Activated naive CD8-positive, alpha-beta T cell treated with anti-CD3 and anti-CD28 coated beads, Interleukin-2, amount 50 U/mL, for 16 hours (primary cell): ENCODE measurements at places on chromosomes 1 and 21.

- no peak for DNase-seq
Observed at GRCh38 chr1:4393191-4393590, 261.2 kb upstream of the AJAP1 start.

GRCh38 chr1:111275780-111276433, 14.7 kb upstream of the CHIA start:
- no peak for DNase-seq

DNA sequence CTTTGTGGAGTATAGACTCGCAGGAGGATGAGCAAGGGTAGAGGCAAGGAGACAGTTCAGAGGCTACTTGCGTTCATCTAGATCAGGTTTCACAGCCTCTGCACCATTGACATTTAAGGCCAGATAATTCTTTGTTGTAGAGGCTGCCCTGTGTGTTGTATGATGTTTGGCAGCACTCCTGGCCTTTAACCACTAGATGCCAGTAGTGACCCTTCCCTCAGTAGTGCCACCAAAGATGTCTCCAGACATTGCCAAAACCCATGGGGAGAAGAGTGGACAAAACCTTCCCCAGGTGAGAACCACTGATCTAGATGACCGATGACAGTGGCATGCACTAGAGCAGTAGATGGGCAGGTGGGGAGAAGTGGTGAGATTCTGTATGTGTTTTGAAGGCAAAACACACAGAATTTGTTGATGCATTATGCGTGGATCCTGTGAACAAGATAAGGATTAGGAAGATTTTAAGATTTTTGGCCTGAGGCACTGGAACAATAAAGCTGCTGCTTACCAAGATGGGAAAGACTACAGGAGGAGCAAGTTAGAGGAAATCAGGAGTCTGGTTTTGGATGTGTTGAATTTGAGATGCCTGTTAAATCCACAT, 9.9 kb upstream of the COG2 start:
- DNase-seq: no peak

DNA sequence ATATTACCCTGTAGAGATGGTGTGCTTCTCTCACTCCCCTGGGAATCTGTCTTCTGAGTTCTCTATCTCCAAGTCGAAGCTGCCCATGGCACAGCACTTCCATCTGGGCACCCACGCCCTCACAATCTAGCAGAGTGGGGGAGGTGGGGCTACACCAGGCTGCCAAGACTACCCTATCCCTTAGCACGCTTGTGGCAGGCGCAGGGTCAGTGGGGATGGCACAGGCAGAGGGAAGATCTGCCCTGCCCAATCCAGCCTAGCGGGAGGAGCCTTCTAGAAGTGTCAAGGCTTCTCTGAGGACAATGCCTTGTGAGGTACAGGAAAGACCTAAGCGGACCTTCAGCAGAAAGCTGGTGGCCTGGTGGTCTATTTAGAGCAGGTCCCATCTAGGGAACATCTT, 49.1 kb downstream of the DMAP1 start:
- DNase-seq: no peak

GRCh38 chr1:151924691-151925587, 15.6 kb upstream of the THEM4 start:
- no peak for DNase-seq

GRCh38 chr1:17013491-17014320, 2.0 kb upstream of the ATP13A2 start:
- DNase-seq: no peak

GRCh38 chr1:173856903-173857302, 10.9 kb downstream of the GAS5 start:
- DNase-seq: no peak

GRCh38 chr1:202034683-202035462, 24.5 kb downstream of the ELF3 start:
- no peak for DNase-seq

- no peak for DNase-seq
Observed at GRCh38 chr1:10947181-10947580, 65.3 kb upstream of the TARDBP start.

DNA sequence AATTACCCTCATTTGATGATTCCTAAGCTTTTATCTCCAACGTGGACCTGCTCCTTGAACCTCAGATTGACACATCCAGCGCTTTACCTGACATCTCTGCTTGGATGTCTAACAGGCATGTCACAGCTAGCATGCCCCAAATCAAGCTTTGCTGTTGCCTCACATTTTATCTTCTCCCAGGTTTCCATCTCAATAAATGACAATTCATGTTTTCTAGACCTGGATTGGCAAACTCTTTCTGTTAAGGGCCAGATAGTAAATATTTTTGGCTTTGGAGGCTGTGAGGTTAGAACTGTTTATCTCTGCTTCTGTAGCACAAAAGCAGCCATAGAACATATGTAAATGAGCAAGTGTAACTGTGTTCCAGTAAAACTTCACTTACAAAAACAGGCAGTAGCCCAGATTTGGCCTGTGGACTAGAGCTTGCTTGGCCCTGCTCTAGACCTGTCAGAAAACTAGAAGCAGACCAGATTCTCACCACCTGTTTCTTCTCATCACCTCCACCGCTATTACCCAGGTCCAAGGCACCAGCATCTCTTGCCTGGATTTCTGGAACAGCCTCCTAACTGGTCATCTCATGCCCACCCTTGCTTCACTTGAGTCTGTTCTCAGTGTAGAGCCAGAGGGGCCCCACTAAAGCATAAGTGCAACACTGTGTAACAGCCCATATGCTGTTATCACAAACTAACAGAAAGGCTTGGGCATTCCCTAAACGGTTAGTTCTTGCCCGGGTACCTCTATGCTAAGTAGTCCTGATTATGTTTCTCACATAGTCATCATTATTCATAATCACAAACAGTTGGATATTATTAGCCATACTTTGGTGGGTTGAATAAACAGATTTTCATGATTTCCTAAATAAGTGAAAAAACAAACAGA, 42.3 kb downstream of the UBE4B start:
- DNase-seq: no peak

GRCh38 chr1:106534612-106535011, 521.9 kb upstream of the PRMT6 start:
- DNase-seq: no peak

DNA sequence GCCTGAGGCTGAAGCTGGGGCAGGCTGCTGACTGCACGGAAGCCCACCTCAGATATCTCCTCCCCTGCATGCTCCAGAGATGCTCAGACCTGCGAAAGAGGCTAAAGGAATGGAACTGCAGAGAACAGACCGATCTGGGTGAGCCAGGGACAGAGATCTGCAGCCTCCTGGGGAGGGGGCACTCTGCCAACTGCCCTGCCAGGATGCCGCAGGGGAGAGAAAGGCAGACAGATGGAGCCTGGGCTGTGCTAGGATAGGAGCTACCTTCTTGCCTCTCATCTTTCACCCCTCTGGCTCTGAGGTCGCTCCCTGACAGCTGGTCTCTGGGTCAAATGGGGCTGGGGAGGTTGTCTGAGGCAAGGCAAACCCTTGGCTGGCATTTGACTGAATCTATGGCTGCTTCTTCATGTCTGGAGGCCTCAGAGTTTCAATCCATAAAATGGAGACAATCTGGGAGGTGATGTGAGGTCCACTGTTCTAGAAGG, 238.2 kb downstream of the GRIK3 start:
- DNase-seq: no peak

GRCh38 chr1:14442669-14443068, 155.8 kb upstream of the KAZN start:
- DNase-seq: no peak

DNA sequence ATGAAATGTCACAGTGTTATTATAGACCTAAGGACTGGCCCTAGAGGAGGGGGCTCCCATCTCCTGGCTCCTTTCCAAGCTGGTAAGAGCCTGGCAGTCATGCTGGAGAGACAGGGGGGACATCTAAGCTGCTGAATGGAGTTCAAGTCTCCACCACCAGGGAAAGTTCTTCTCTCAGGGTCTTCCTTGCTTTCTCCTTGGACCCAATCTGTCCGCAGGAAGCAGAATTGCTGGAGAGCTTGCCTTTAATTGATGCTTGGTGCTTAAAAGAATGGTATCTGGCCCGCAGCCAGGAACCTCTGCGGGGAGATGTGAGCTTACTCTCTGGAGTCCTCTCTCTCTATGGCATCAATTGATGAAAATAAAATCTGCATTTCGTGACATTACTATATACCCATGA, 25.1 kb downstream of the IRF2BP2 start:
- DNase-seq: no peak

DNA sequence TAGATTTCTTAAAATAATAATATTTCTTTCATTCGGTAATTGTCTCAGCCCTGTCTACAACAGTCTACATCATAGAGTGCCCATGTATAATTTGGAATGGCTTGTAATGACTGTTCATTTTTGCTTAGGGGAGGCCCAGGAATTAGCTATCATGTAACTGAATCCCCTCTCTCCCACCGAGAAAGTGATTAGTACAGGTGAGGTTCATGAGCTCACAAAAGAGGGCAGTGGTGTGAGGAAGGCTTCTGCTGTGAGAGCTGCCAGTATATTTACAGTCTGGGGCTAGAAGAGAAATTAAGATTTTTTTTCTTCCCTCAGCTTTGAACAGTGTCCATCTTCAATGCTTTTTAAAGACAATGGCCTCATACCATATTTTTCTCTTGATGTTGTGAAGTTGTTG, 340.7 kb downstream of the ADGRL2 start:
- no peak for DNase-seq
